ENCODE measurements at places on chromosomes 5 and 9. TPM values are rescaled to one million over a fixed set of nuclear protein-coding genes. Genes with fewer than 3 reads are reported as not detected.

- H3K27me3 ChIP-seq = no peaks in the 10 kb centered on the region
- H3K36me3 ChIP-seq = no peaks in the 10 kb centered on the region
- H3K27ac ChIP-seq = no peak overlapping the region
Measured at GRCh38 chr9:18390393-18390792, 83.6 kb upstream of the ADAMTSL1 start.

The DMRT3 gene
- total RNA-seq = not detected

GRCh38 chr5:162407614-162408013 is 340.0 kb downstream of the GABRG2 start:
- no peak overlapping the region for H3K4me3 ChIP-seq
- no peaks in the 10 kb centered on the region for H3K4me1 ChIP-seq
- H3K27ac ChIP-seq = no peak overlapping the region
- DNase-seq = no peak
- no peaks in the 10 kb centered on the region for H3K36me3 ChIP-seq

The IL4 gene
- total RNA-seq = not detected

DNA sequence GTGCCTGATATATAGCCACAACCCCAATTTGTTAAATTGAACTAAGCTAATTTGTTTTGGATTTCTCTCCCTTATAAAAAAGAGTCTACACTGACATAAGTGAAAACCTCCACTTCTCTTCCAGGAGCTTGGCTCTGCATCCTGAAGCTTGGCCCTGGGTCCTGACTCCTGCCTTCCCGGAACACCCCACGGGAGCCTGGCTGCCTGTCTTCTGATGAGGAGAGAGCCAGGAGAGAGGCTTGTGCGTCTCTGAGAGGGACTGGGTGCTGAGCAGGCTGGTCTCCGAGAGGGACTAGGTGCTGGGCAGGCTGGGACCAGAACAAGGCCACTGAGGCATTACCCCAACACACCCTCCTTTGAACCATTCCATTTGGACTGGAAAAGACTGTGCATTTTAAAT is 6.5 kb upstream of the PTGES start:
- no peaks in the 10 kb centered on the region for H3K36me3 ChIP-seq
- no peaks in the 10 kb centered on the region for H3K27me3 ChIP-seq
- no peak for DNase-seq

DNA sequence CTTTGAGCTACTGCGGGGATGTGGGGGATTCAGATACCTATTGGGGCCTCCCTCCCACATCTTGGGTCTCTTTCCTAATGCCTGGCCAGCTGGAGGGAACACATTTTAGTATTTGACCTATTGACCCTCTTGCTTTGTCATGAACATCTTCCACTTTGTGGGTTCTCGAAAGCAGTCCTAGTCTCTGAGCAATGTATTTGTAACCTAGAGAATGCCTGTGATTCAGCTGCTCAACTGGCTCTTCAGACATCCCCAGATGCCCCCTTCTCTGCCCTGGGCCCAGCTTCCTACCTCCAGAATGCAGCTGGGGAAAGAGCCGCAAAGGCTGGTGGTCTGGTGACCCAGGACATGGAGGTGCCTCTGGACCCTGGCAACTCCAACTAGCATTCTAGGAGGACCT is 32.2 kb downstream of the APTX start:
- H3K36me3 ChIP-seq = no peaks in the 10 kb centered on the region
- no peak for DNase-seq
- H3K4me1 ChIP-seq = no peaks in the 10 kb centered on the region
- H3K27me3 ChIP-seq = no peaks in the 10 kb centered on the region
- no peak overlapping the region for H3K27ac ChIP-seq
- H3K4me3 ChIP-seq = no peak overlapping the region

DNA sequence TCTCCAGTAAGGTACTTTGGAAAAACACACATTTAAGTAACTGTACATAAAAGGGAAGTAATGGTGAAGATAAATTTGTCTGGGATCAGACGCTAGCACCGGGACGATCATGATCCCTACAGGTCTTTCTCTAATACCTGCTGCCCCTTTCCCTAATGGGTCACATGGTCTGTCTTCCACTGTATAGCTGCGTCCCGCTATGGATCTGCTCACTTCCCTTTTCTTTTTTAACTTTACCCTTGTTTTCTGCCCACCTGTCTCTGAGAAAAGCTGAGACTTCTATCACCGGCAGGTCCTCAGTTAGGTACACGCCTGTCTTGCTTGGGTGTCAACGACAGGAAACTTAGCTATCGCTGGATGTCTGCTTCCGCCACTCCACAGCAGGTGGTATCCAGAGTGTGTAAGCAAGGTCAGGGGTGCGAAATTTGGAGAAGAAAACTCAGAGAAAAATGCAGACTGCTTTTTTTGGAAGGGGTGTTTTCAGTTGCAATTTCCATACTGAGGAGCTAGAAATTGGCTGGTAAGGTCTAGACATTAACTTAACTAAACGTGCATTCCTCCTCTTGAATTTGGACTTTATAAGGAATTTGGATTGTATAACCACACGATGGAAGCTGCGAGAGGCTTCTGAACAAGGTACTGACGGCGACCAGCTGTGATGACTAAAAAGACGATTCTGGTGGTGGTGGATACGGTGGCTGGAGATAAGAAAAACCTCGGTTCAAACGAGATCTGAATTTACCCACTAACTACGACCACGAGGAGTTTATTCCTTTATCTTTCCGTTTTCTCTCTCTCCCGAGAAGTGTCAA is 1.1 kb upstream of the ICE1 start:
- peak overlapping the region; percentile 94 for H3K27ac ChIP-seq
- no peaks in the 10 kb centered on the region for H3K36me3 ChIP-seq
- DNase-seq = no peak
- H3K4me3 ChIP-seq = peak overlapping the region; percentile 47
- H3K4me1 ChIP-seq = peaks cover 25% of the 10 kb centered on the region

- H3K4me3 ChIP-seq = no peak overlapping the region
- peaks cover 87% of the 10 kb centered on the region for H3K4me1 ChIP-seq
- H3K36me3 ChIP-seq = no peaks in the 10 kb centered on the region
Measured at GRCh38 chr5:56852228-56853000, 37.1 kb downstream of the MAP3K1 start.

DNA sequence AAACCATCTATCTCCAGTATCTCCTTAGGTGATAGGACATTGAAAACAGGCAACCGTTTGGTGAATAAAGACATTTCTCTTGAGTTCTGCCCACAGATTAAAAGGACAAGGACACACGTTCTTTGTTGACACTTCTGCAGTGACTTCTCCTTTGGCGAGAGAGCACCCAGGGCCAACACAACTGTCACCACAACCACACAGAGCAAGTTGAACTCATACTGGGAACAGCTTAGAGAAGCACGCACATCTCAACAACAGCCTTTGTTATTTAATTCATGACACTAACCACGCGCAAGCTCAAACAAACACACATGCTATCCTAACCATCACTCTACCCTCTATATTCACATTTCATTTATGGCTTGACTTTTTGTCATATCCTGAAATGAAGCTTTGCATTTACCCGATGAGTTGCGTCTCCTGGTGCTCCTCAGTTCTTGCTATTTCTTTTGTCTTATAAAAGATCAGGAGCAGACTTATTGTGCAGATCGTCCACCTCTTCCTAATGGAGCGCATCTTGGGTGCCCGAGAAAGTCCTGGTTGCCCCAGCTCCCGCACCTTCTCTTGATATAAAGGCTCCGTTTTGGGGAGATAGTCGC is 543 bp downstream of the ST8SIA4 start:
- no peaks in the 10 kb centered on the region for H3K4me1 ChIP-seq
- H3K27ac ChIP-seq = no peak overlapping the region
- DNase-seq = no peak
- H3K27me3 ChIP-seq = no peaks in the 10 kb centered on the region
- no peak overlapping the region for H3K4me3 ChIP-seq

GRCh38 chr5:103010168-103010567 is 109.8 kb downstream of the GIN1 start:
- no peak overlapping the region for H3K4me3 ChIP-seq
- no peaks in the 10 kb centered on the region for H3K4me1 ChIP-seq
- DNase-seq = no peak
- no peaks in the 10 kb centered on the region for H3K36me3 ChIP-seq

DNA sequence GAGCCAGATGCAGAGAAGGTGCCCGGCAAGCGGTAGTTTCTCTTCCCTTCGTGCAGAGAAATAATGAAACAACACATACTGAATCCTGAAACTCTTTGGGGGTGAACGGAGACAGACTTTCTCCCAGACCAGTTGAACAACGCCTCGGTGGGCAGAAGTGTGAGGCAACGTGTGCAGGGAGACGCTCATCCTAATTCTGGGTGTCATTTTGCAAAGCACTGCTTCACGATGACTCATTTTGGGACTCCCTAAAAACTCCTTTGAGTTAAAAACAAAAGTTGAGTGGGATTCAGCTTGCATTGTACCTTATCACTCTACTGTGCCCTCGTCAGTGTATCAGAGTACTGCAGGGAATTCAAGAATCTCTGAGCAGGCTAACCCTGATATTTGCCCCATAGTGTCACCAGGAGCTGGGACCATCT is 3.5 kb upstream of the NEK6 start:
- no peak overlapping the region for H3K4me3 ChIP-seq
- no peak overlapping the region for H3K27ac ChIP-seq
- H3K4me1 ChIP-seq = no peaks in the 10 kb centered on the region
- no peak for DNase-seq
- no peaks in the 10 kb centered on the region for H3K36me3 ChIP-seq

- DNase-seq = peak; percentile 53
- H3K27ac ChIP-seq = no peak overlapping the region
- H3K4me3 ChIP-seq = no peak overlapping the region
- H3K27me3 ChIP-seq = no peaks in the 10 kb centered on the region
- no peaks in the 10 kb centered on the region for H3K36me3 ChIP-seq
Measured at GRCh38 chr9:110623462-110624025, 44.0 kb upstream of the SVEP1 start.

DNA sequence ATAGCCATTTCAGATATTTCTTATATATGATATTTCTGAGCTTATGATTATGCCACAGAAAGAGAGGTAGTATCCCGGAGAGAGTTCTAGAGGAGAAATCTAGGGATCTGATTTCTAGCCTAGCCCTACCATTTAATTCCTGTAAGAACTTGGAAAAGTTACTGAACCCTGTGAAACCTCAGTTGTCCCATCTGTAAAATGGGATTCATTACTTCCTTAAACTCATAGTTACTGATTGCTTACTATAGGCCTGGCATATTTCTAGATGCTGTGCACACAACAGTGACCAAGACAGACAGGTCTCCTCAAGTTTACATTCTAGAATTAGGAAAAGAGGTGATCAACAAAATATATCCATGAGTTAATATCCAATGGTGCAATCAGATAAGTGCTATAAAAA is 30.8 kb upstream of the SMAD5 start:
- H3K36me3 ChIP-seq = no peaks in the 10 kb centered on the region
- H3K4me1 ChIP-seq = no peaks in the 10 kb centered on the region
- no peak overlapping the region for H3K27ac ChIP-seq
- no peak for DNase-seq

DNA sequence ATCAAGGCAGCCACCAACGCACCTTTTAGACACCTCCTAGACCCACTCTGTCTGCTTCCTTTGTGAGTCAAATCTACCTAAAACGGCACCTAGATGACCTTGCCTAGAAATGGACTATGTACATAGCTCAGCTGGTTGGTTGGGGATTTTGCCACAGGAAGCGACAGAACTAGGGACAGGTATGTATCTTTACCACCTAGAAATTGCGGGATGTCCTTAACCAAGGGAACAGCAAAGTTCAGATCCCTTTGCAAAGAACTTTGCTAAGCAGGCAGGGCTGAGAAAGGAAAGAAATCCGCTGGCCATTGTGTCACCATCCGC is 2.0 kb upstream of the ENC1 start:
- H3K4me3 ChIP-seq = no peak overlapping the region
- H3K27ac ChIP-seq = peak overlapping the region; percentile 63
- no peak for DNase-seq
- H3K27me3 ChIP-seq = no peaks in the 10 kb centered on the region

The LCN6 gene
- 0.65 TPM for total RNA-seq

- no peak for DNase-seq
- H3K27ac ChIP-seq = no peak overlapping the region
- peaks cover 10% of the 10 kb centered on the region for H3K4me1 ChIP-seq
- no peaks in the 10 kb centered on the region for H3K36me3 ChIP-seq
- H3K4me3 ChIP-seq = no peak overlapping the region
- no peaks in the 10 kb centered on the region for H3K27me3 ChIP-seq
Measured at GRCh38 chr9:134943836-134944235, 26.1 kb upstream of the FCN1 start.

DNA sequence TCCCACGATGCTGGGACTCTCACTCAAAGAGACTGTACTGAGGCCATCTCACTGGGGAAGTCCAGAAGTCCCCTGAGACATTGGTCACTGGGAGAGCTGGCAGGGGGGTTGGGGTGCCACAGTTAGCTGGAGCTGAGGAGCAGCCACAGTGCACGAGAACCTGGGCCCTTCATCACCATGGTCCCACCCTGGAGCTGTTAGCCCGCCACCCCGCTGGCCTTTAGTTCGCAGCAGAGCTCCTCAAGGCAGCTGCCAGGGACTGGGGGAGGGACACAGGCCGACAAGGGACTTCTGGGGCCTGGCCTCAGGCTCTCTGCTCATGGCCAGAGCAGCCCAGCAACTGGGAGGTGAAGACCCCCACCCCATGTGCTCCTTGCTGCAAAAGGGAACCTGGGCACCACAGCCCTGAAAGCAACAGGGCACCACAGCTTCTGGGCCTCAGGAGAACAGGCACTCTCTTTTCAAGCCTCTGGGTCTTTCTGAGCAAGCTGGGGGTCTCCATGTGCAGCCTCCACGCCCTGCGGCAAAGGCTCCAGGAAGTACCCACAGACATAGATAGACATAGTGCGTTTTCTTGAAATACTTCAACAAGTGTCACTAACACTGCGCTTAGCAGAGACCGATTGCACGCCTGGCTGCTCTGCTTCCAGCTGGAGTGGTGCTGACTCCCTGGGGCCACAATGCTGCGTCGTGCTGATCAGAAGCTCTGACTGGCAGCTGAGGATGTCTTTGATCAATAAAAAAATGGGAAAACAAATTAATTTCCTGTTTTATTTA is 46.0 kb downstream of the VAV2 start:
- H3K4me1 ChIP-seq = peaks cover 26% of the 10 kb centered on the region
- H3K36me3 ChIP-seq = no peaks in the 10 kb centered on the region

GRCh38 chr9:4009006-4009511 is 290.8 kb downstream of the GLIS3 start:
- no peaks in the 10 kb centered on the region for H3K27me3 ChIP-seq
- DNase-seq = no peak
- H3K4me3 ChIP-seq = no peak overlapping the region
- no peaks in the 10 kb centered on the region for H3K4me1 ChIP-seq
- H3K27ac ChIP-seq = no peak overlapping the region
- H3K36me3 ChIP-seq = no peaks in the 10 kb centered on the region

- H3K4me1 ChIP-seq = peaks cover 42% of the 10 kb centered on the region
- no peak for DNase-seq
- no peaks in the 10 kb centered on the region for H3K27me3 ChIP-seq
- no peaks in the 10 kb centered on the region for H3K36me3 ChIP-seq
Measured at GRCh38 chr5:112709416-112709815, 28.3 kb upstream of the APC start.

- no peaks in the 10 kb centered on the region for H3K27me3 ChIP-seq
- H3K36me3 ChIP-seq = no peaks in the 10 kb centered on the region
- no peak for DNase-seq
- no peak overlapping the region for H3K27ac ChIP-seq
Measured at GRCh38 chr5:146924132-146924531, 45.6 kb upstream of the PPP2R2B start.

The ANKRD18B gene
- total RNA-seq = not detected

Measured in adrenal gland (tissue), 19 donors.